Posterior vena cava (tissue), 2 donors: ENCODE measurements at places on chromosomes 12 and 14. TPM values are rescaled to one million over a fixed set of nuclear protein-coding genes. Genes with fewer than 3 reads are reported as not detected.

Gene NCOR2
- total RNA-seq = 210 TPM

Gene KRT3
- not detected for total RNA-seq

Gene DEGS2
- 1.2 TPM for total RNA-seq

Gene DCP1B
- total RNA-seq = 18.0 TPM

Gene ISM2
- total RNA-seq = 0.60 TPM

Gene CARMIL3
- total RNA-seq = 0.14 TPM

Gene TMEM263
- 57.0 TPM for total RNA-seq

Gene MYH6
- not detected for total RNA-seq

Gene NANOG
- total RNA-seq = 0.56 TPM

Gene MYBPC1
- not detected for total RNA-seq

Gene MGP
- total RNA-seq = 5,579 TPM

Gene CCDC197
- not detected for total RNA-seq

Gene LARP4
- 72.0 TPM for total RNA-seq

- DNase-seq = no peak
Observed at GRCh38 chr12:127539226-127539858, 727.6 kb upstream of the TMEM132C start.

DNA sequence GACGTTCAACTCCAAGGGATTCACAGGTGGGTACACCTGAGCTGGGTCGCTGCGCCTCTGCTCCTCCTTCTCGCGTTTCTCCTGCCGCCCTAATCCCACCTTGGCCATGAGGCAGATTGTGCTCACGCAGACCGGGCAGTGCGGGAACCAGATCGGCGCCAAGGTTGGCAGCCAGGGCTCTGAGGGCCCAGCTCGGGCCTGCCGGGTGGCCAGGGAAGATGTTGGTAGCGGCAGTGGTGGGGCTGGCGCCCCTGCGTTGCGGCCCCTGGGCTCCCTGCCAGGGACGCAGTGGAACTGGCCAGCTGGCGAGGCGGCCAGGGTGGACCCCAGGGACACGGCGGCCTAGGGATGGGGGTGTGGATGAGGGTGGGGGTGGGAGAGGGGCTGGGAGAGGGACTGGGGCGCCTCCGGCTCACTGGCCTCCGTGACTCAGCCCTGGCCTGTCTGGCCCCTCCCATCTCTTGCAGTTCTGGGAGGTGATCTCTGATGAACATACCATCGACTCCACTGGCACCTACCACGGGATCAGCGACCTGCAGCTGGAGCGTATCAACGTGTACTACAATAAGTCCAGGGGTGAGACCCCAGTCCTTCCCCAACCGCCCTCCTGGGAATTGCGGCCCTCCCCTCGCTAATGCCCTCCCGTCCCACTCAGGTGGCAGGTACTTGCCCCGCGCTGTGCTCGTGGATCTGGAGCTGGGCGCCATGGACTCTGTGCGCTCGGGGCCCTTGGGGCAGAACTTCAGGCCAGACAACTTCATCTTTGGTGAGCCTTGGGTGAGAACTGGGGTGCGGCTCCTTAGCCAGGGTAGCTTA is 114.9 kb upstream of the ALG10B start:
- no peak for DNase-seq

DNA sequence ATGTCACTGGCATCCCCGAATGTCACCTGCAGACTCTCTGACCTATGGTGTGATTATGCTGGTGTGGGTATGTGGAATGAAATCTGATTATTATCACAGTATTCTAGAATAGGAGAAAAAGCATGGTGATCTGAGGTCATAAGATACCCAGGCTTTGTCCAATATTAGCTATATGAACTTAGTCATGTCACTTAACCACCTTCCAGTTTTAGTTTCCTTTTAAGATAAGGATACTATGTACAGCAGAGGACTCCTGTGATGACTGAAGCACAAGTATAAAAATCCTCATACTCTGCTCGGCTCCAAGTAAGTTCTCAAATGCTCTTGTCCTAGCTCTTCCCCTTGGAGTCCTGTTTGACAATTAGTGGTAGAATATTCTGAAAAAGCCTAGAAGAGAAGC is 2.8 kb downstream of the GNS start:
- no peak for DNase-seq

DNA sequence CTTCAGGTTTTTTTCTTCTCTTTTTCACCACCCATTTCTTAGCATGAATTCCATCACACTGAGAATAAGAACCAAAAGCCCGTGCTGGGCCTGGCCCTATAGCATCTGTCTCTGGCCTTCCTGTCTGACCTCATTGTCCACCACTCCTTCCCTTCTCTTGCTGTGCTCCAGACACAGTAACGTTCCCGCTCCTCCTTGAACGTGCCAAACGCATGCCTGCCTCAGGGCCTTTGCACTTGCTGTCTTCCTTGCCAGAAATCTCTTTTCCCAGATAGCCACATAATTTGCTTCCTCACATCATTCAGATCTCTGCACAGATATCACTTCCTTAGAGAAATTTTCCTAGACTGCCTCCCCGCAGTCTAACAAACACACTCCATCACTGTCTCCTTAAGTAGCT is 119.6 kb upstream of the CPSF6 start:
- DNase-seq = no peak

GRCh38 chr12:130826151-130826801 is 12.8 kb downstream of the STX2 start:
- no peak for DNase-seq

GRCh38 chr12:71973687-71974086 is 35.0 kb downstream of the TPH2 start:
- no peak for DNase-seq

GRCh38 chr12:63882844-63883243 is 38.3 kb downstream of the SRGAP1 start:
- no peak for DNase-seq

DNA sequence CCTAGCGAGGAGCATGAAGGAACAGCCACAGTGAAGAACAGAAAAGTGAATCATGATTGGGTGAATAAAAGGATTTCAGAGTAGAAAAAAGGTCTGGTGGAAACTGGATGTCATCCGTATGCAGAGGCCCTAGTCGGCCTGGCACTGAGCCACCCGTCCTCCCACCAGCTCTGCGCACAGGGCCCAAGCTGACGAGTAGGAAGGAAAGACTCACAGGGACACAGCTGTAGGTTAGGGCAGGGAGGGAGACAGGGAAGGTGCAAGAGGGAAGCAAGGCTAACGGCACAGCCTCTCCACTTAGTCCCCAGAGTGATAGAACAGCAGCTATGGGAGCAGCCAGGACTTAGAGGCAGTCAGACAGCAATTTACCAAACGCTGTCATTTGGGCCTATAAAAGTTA is 112.6 kb downstream of the KCNK10 start:
- DNase-seq = no peak

GRCh38 chr12:13084898-13085640 is 18.4 kb downstream of the GSG1 start:
- DNase-seq = no peak

- no peak for DNase-seq
Observed at GRCh38 chr14:86799244-86799647, 1193.7 kb downstream of the GALC start.

GRCh38 chr12:46126050-46126727 is 135.8 kb upstream of the SCAF11 start:
- DNase-seq = no peak

- no peak for DNase-seq
Observed at GRCh38 chr14:23025151-23025814, 9.4 kb downstream of the PSMB5 start.

DNA sequence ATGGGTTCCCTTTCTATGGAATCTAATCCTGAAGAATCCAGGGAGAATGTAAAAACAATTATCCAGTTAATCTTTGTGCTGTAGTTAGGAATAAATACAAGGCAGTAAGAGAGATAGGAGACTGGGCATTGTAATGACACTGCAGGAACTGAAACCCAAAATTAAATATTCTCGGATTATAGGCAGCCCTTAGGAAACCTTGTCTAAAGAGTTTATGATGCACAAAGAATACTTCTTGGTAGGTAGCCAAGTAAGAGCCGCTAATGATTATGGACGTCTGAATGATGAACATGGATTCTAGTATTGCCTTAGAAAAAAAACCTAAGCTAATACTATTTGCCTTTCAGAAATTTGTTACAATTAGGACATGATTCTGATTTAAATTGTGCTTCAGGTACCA is 165.4 kb upstream of the LRIG3 start:
- no peak for DNase-seq

DNA sequence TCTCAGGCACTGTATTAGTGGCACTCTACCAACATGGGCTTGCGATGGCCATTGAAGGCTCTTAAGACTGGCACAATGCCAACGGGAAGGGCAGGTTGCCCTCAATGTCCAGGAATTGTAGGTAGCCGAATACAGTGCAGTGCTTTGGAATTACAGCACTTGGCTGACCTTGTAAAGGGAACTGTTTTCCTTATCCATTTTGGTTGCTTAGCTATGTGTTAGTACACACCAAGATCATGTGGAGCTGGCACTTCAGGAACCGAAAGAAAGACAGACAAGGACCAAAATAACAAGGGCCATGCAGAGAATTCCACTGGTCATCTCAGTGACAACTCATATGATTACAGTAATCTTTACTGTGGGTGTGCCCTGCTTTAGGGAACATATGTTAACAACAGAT is 72.7 kb downstream of the DYRK2 start:
- no peak for DNase-seq

- DNase-seq = no peak
Observed at GRCh38 chr14:61106271-61106958, 125.4 kb downstream of the SLC38A6 start.

DNA sequence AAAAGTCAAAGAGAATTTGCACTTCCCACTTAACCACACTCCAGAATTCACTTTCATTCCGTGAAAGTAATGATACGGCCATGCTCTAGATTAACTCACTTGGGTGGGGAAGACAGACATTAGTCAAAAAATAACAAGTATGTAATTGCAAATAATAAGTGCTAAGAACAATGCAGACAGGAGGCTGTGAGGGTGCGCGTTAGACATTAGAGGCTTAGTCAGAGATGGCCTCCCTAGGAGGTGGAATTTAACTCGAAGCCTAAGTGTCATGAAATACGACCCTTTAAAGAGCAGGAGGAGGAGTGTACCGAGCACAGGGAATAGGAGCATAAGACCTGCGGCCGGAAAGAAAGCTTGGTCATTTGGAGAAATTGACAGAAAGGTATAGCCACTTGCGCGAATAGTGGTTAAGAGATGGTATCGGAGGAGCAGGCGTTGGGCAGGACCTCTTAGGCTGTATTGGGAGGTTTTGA is 628 bp downstream of the SNRPF start:
- no peak for DNase-seq

DNA sequence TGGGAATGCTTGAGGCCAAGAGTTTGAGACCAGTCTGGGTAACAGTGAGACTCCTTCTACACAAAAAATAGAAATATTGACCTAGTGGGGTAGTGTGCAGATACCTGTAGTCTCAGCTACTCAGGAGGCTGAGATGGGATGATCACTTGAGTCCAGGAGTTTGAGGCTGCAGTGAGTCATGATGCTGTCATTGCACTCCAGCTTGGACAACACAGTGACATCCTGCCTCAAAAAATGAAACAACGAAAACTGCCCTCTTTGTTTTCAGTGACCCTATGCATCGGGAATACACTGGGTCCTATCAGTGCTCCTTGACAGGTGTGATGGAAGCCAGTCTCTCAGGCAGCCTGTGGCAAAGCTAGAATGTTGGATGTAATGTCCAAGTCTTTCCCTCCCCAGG is 311.5 kb upstream of the OR4E1 start:
- DNase-seq = no peak

DNA sequence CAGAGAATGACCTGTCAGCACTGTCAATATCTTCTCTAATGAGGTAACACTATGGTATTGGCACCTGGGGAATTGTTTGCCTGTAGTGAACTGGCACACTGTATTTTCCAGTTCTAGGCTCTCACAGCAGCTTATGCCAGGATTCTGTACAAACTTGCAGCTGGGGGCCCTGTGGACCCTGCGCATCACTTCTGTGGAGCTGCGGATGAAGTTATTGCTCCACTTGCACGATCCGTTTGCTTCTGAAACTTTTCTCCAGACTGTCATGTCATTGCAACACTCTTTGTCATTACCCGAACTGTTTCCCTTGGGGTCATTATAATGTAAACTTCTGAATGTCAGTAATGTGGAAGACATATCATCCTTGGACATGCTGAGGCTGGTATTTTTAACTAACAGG is 3.9 kb downstream of the RNASE11 start:
- no peak for DNase-seq

DNA sequence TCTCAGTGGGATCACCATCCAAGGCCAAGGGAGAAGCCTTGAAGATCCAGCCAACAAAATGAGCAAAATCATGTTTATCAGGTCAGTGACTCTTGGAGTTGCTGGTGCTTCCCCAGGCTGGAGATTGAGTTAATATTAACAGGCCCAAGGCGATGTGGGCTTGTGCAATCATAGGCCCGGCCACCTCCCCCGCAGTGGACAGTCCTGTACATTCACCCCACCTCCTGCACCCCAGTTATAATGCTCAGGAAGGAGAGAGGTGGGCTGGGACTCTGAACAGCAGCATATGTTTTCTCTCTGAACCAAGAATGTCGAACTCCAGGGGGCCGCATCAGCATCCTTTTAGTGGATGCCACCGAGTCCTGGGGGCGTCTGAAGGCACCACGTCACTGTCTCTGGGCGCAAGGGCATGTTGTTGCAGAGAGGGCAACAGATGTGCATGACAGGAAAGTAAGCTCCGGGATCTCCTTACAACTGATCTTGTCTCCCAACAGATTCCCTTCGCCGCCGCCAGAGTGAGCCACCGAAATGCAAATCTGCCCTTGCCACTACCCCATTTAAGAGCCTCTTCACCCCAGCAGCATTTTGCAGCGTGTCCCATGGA is 32.2 kb upstream of the SERPINA6 start:
- peak; percentile 86 for DNase-seq

DNA sequence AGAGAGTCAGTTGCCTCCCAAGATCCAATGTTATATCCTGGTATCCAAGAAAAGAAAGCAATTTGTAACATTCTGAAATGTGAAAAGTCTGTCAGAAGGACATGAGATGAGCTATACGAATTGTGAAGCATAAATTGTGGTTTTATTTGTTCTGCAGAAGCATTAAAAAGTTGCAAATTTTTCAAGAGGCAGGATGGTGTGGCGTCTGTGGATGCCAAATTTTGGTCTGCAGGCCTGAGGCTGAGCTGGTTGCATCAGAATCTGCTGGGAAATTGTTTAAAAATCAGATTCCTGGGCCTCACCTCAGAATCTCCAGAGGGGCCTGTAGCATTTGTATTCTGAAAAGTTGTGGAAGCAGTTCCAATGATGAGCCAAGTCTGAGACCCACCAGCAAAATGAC is 284.7 kb downstream of the NUAK1 start:
- no peak for DNase-seq

GRCh38 chr12:124687917-124688316 is 120.5 kb upstream of the NCOR2 start:
- peak; percentile 83 for DNase-seq

DNA sequence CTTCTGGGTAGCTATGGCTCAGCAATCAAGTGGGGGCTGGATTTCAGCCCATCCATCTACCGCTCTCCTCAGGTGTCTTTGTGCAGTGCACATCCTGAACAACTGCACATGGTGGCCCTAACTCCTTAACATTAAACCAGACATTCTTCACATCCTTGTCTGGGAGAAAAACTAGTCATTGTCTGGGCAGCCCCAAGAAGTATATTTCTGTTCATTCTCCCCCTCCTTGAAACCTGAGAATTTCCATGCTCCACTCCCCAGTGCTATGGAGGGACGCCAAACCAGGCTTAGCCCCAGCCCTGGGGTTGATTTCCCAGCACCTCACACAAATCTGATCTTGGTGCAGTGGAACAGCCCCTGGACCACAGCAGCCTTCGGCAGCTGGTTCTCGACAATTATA is 13.4 kb downstream of the MYL2 start:
- no peak for DNase-seq
